Stimulated activated CD4-positive, alpha-beta T cell treated with anti-CD3 and anti-CD28 coated beads, Interleukin-2, amount 100 ng/mL, for 24 hours (primary cell): ENCODE measurements at places on chromosomes 3 and 15.

DNA sequence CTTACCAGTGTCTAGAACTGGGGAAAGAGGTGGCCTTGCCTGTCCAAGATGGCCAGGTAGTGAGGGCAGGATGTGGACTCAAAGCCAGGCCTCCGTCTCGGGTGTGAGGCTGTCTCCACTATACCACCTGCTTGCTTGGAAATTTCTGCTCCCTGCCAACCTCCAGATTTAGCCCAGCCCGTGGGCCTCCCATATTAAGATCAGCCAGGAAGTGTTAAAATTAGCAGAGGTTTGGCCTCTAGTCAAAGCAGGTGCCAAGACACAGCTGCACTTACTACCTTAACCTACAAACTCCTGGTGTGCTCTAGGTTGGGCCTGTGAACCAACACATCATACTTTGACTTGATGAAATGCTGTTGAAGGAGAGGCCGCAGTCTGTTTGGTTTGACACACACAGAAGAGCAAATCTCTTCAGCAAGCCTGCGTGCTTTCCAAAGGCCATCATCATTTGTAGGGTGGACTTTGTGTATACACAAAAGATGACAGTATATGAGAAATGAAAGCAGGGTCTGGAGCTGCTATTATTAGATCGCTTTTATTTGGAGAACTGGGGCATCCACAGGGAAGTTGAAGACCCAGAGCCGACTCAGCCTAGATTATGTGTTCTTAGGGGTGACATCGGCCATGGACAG is 206.5 kb downstream of the XXYLT1 start:
- no peak for DNase-seq

- DNase-seq, result no peak
Observed at GRCh38 chr3:106294121-106294520, 425.3 kb upstream of the CBLB start.

DNA sequence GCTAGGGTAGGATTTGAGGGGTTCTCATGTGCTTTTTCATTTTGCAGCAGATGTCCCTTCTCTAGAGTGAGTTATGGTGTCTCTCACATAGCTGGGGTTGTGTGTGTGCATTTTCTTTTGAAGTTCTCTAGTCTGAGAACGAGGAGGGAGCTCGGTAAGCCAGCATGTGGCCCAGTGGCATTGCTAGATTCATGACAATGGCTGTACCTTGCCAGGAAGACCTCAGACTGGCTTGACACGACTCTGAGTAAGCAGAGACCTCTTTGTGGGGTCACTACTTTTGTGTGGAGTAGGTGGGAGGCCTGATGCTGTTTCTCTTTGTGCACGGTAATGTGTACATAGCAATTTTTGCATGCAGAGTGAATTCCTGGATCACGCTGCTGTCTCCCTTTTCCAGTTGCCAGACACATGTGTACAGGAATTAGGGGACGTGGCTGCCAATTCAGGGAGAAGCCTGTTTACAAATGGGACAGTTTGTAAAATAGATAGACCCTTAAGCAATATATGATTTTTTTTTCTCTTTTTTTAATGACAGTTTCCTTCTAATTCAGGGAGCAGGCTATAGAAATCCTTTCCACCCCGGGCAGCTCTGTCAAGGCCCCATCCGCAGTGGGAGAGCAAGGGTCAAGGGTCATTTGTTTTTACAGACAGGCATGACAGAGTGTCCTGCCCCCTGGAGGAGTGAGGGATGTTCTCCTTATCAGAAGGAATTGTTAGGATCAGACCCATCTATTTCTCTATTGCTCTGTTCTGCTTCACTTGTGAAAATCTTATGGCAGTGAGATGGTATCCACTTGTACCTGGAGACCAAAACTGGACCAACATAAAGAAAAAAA is 4.6 kb downstream of the CACNA1D start:
- DNase-seq, result no peak

DNA sequence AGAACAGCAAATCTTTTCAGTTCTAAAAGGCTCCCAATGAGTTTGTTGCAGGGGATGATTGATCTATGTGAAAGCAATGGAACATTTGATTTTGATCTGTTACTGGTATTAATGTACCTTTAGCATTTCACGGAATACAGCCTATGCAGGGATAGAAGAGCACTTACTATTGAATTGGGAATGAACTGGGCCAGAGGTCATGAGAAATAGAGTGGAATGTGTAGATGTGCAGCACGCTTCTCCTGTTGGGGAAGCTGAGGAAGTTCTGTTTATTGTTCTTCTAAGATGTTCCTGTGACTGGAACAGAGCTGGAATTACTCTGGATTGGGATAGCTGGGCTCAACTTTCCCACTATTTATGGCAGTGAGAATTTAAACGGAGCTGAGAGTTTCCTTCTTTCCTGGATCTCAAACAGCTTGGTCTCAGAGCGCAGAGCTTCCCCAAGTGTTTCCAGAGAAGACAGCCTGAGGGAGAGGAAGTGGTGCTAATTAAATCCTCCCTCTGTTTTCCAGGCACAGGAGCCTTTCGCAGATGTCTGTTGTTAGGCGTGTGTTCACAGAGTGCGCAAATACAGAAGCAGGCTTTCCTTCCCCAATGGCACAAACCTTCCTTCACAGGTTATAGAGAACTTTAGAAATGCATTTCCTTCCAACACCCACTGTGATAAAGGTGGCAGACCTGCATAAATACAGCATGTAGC is 32.5 kb downstream of the TPRG1 start:
- DNase-seq, result no peak

- DNase-seq, result peak; percentile 27
Observed at GRCh38 chr3:170033489-170033888, 4.3 kb upstream of the GPR160 start.

DNA sequence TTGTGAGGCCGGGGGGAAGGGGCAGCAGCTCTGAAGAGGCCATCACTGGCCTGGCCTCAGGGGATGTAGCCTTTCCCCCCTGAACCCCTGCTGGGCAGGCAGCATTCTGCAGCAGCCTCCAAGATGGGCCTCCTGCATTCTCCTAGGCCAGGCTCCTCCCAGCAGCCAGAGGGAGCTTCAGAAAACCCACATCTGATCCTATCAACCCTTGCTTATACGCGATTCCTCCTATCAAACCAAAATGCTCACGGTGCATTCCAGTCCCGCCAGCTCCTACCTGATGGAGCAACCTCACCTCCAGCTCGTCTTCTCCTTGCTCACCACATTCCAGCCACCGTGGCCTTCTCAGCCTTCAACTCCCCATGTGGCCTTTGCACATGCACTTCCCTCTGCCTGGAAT is 85.7 kb downstream of the MEGF11 start:
- no peak for DNase-seq

GRCh38 chr3:66484106-66484844 is 16.5 kb downstream of the LRIG1 start:
- no peak for DNase-seq

- no peak for DNase-seq
Observed at GRCh38 chr3:13927295-13927694, 47.4 kb upstream of the WNT7A start.

DNA sequence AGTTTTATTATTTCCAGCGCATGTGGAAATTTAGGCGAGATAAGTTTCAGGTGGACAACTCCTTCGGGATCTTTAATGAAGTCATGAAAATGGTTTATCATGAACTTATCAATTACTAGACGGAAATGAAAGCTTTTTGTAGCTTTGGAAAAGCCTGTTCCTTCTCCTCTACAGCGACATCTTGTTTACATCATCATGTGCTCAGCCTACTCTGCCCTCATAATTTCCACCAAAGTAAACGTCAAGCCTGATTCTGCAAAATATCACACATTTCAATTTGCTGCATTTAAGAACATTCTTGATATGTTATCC is 64.3 kb upstream of the CGNL1 start:
- DNase-seq, result no peak

GRCh38 chr15:36323615-36324014 is 255.8 kb upstream of the CDIN1 start:
- DNase-seq, result no peak

DNA sequence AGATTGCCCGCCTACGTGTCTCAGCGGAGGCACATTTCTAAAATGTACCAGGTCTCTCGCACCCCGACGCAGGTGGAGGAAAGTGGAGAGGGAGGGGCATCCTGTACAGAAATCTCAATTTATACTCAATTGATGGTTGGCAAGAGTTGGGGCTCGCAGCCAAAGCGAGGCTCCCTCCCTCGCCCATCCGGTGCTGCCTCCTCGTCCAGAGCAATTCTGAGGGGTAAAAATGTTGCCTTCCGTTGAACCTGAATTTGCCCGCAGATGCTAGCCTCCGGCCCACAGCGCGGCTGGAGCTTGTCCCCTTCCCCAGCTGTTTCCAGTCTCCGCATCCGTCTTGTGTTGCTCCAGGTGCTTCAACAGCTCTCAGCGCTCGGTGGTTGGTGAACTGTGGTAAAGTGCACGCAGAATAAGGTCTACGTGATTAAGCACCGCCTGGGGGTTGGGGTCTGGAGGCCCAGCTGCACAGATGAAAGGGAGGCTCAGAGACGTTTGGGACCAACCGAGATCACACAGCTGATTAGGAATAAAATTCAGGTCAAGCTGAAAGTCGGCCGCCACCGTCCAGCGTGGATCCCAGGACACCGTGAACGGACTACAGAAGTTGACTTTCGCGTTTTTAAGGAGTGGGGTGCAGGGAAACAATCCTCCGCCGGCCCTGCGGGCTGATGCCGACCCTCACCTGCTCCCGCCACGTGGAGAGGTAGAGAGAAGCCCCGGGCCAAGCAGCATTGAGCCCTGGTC is 846 bp upstream of the POLG start:
- DNase-seq, result no peak

- DNase-seq, result no peak
Observed at GRCh38 chr15:66965201-66965900, 100.1 kb upstream of the SMAD3 start.

DNA sequence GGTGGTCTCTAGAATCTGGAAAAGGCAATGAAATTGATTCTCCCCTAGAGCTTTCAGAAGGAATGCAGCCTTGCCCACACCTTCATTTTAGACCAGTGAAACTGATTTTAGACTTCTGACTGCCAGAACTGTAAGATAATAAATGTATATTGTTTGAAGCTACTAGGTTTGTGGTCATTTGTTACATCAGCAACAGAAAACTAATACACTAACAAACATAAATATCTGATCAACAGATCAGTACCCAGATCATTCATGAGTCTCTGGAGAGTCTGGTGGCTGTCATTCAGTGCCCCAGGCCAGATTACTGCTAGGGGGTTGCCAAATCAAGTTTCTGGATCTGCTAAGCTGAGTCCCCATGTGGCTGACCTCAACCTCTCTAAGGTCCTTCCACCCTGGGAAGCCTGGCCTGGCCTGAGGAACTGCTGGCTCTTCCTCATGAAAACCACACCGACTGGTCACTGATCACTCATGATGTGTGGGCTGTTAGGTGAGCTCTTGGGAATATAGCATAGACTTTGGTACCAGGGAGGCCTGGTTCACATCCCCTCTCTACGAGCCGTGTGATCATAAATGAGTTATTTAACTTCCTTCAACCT is 11.1 kb upstream of the LACTB start:
- DNase-seq, result no peak

DNA sequence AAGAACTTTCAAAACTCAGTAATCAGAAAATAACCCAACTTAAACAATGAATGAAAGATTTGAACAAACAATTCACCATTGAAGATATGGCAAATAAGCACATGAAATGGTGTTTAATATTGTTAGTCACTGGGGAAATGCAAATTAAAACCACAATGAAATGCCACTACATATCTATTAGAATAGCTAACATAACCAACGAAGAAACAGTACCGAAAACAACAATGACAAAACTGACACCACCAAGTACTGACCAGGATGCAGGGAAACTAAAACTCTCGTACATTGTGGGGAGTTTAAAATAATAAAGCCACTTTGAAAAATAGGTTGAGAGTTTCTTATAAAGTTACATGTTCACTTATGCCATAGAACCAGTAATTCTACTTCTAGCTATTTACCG is 69.1 kb downstream of the KBTBD8 start:
- DNase-seq, result no peak

GRCh38 chr3:85801955-85802354 is 843.2 kb downstream of the CADM2 start:
- DNase-seq, result no peak

GRCh38 chr3:31668242-31668641 is 135.5 kb downstream of the STT3B start:
- DNase-seq, result no peak
